ENCODE measurements at places on chromosomes 11 and 22.

- no peak overlapping the region for H3K4me3 ChIP-seq
- DNase-seq: no peak
- H3K27me3 ChIP-seq: no peaks in the 10 kb centered on the region
- no peaks in the 10 kb centered on the region for H3K36me3 ChIP-seq
- no peaks in the 10 kb centered on the region for H3K4me1 ChIP-seq
Observed at GRCh38 chr11:12019337-12019736, 10.9 kb upstream of the DKK3 start.

- no peaks in the 10 kb centered on the region for H3K27me3 ChIP-seq
- no peak overlapping the region for H3K4me3 ChIP-seq
- H3K36me3 ChIP-seq: no peaks in the 10 kb centered on the region
- DNase-seq: no peak
Observed at GRCh38 chr11:131895865-131896264, 525.5 kb downstream of the NTM start.

DNA sequence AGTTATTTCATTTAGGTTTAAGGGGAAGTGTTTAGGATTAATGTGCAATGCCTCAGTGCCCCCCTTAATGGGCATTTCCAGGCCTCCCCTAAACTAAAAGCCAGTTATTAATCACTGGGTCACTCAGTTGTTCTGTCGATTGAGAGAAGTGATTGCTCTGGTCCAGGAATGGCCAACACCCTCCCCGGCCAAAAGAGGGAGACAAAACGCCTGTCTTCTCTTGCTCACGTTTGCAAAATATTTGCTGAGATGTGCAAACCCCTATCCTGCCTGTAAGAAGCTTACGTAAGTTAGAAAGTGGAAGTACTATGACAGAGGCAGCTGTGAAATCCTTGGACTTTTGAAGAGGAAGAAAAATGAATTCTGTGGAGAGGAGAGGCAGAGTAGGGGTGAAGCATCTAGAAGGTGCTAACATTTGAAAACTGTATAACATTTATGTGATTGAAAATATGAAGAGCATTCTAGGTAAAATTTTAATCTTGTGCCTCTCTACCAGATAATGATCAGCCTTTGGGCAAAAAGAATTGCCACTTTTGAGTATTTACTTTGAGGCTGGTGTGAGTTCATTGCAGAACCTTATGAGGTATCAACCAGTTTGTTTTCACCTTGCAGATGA, 37.7 kb downstream of the NTM start:
- no peaks in the 10 kb centered on the region for H3K27me3 ChIP-seq
- no peak overlapping the region for H3K4me3 ChIP-seq
- H3K36me3 ChIP-seq: no peaks in the 10 kb centered on the region
- H3K4me1 ChIP-seq: no peaks in the 10 kb centered on the region
- no peak overlapping the region for H3K27ac ChIP-seq

- no peaks in the 10 kb centered on the region for H3K27me3 ChIP-seq
- H3K4me3 ChIP-seq: no peak overlapping the region
Observed at GRCh38 chr11:70796648-70797227, 398.4 kb downstream of the CTTN start.

DNA sequence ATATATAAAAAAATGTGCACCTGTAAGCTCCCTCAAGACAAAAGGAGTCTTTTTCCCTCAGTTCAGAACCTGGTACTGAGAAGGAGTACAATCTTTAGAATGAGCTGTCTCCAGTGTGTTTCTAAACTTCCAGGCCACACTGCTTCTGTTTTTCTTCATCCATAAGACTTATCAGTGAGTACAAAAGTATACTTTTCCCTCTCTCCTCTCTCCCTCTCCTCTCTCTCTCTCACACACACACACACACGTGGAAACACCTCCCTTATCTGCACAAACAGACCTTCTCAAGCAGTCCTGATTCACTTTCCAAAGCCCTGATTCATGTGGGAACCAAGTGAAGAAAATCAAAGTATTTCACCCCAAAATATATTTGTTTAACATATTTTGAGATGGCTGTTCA, 220.7 kb upstream of the UBASH3B start:
- H3K27ac ChIP-seq: no peak overlapping the region
- no peaks in the 10 kb centered on the region for H3K36me3 ChIP-seq
- DNase-seq: no peak

GRCh38 chr22:19523240-19524169, 705 bp downstream of the CLDN5 start:
- DNase-seq: no peak
- H3K4me3 ChIP-seq: peak overlapping the region; percentile 44
- H3K27me3 ChIP-seq: peaks cover 51% of the 10 kb centered on the region
- peaks cover 3% of the 10 kb centered on the region for H3K4me1 ChIP-seq
- H3K36me3 ChIP-seq: no peaks in the 10 kb centered on the region

DNA sequence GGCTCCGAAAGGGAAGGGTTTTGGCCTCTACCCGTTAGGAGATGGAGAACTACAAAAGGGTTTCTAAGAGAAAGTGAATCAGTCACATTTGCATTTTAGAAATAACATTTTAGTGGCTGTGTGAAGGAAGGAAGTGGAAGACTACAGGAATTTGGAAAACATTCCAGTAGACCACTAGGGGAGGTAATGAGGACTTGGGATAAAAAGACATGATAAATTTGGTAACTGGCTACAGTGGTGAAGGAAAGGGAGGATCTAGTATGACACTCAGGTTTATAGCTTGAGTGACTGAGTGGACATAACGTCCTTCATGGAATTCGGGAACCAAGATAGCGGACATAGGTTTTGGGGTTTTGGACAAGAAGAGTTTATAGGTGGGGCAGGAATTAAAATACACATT, 7.0 kb upstream of the RRM1 start:
- no peak overlapping the region for H3K27ac ChIP-seq
- H3K4me3 ChIP-seq: no peak overlapping the region
- H3K36me3 ChIP-seq: no peaks in the 10 kb centered on the region
- no peaks in the 10 kb centered on the region for H3K4me1 ChIP-seq
- no peaks in the 10 kb centered on the region for H3K27me3 ChIP-seq

GRCh38 chr11:122843281-122844141, 5.2 kb downstream of the CRTAM start:
- DNase-seq: no peak
- H3K4me1 ChIP-seq: no peaks in the 10 kb centered on the region
- no peak overlapping the region for H3K4me3 ChIP-seq
- no peaks in the 10 kb centered on the region for H3K36me3 ChIP-seq
- H3K27ac ChIP-seq: no peak overlapping the region
- no peaks in the 10 kb centered on the region for H3K27me3 ChIP-seq

GRCh38 chr22:44723801-44724200, 21.8 kb downstream of the PRR5 start:
- H3K4me1 ChIP-seq: no peaks in the 10 kb centered on the region
- H3K27ac ChIP-seq: no peak overlapping the region
- DNase-seq: no peak
- no peaks in the 10 kb centered on the region for H3K27me3 ChIP-seq

GRCh38 chr11:1171985-1172728, 14.4 kb downstream of the MUC5AC start:
- H3K4me3 ChIP-seq: no peak overlapping the region
- no peak overlapping the region for H3K27ac ChIP-seq
- no peaks in the 10 kb centered on the region for H3K4me1 ChIP-seq
- no peaks in the 10 kb centered on the region for H3K36me3 ChIP-seq
- H3K27me3 ChIP-seq: no peaks in the 10 kb centered on the region

DNA sequence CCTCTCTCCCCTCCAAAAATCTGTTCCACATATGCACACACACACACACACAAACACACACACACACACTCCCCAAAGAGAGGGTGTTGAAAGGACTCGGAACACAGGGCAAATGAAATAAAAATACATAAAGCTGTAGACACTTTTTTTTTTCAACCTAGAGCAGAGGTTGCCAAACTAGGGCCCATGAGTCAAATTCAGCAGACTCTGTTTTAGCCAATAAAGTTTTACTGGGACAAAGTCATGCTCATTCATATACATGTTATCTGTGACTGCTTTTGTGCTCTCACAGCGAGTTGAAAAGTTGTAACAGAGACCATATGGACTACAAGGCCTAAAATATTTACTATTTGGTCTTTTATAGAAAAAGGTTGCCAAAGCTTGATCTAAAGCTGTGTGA, 8.9 kb downstream of the IMMP1L start:
- H3K27me3 ChIP-seq: no peaks in the 10 kb centered on the region
- H3K27ac ChIP-seq: no peak overlapping the region
- no peaks in the 10 kb centered on the region for H3K4me1 ChIP-seq
- no peaks in the 10 kb centered on the region for H3K36me3 ChIP-seq

- H3K27ac ChIP-seq: peak overlapping the region; percentile 21
- H3K4me1 ChIP-seq: peaks cover 3% of the 10 kb centered on the region
- DNase-seq: no peak
- no peaks in the 10 kb centered on the region for H3K27me3 ChIP-seq
- no peak overlapping the region for H3K4me3 ChIP-seq
Observed at GRCh38 chr22:23909296-23909898, 15.2 kb downstream of the MIF start.

GRCh38 chr22:36125434-36125833, 35.1 kb downstream of the APOL3 start:
- H3K36me3 ChIP-seq: no peaks in the 10 kb centered on the region
- no peak for DNase-seq
- no peak overlapping the region for H3K4me3 ChIP-seq
- H3K27ac ChIP-seq: no peak overlapping the region
- H3K27me3 ChIP-seq: no peaks in the 10 kb centered on the region
- no peaks in the 10 kb centered on the region for H3K4me1 ChIP-seq

GRCh38 chr22:45478108-45478771, 24.4 kb upstream of the FBLN1 start:
- no peaks in the 10 kb centered on the region for H3K27me3 ChIP-seq
- H3K4me3 ChIP-seq: no peak overlapping the region
- H3K27ac ChIP-seq: peak overlapping the region; percentile 72
- no peak for DNase-seq
- no peaks in the 10 kb centered on the region for H3K4me1 ChIP-seq
- H3K36me3 ChIP-seq: no peaks in the 10 kb centered on the region

GRCh38 chr11:13354335-13354734, 76.7 kb downstream of the BMAL1 start:
- no peak overlapping the region for H3K27ac ChIP-seq
- H3K36me3 ChIP-seq: no peaks in the 10 kb centered on the region
- H3K4me3 ChIP-seq: no peak overlapping the region
- H3K4me1 ChIP-seq: no peaks in the 10 kb centered on the region
- H3K27me3 ChIP-seq: no peaks in the 10 kb centered on the region

DNA sequence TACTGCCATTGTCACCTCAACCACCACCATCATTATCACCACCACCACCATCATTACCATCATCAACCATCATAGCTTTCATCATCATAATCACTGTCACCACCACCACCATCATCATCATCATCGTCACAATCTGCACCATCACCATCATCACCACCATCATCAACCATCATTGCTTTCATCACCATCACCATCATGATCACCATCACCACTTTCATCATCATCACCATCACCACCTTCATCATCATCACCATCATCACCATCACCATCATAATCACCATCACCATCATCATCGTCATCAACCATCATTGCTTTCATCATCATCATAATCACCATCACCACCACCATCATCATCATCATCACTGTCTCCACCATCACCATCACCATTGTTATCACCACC, 8.7 kb upstream of the OSBPL5 start:
- H3K27me3 ChIP-seq: no peaks in the 10 kb centered on the region
- no peak for DNase-seq
- H3K36me3 ChIP-seq: no peaks in the 10 kb centered on the region
- no peak overlapping the region for H3K27ac ChIP-seq
- H3K4me3 ChIP-seq: no peak overlapping the region

DNA sequence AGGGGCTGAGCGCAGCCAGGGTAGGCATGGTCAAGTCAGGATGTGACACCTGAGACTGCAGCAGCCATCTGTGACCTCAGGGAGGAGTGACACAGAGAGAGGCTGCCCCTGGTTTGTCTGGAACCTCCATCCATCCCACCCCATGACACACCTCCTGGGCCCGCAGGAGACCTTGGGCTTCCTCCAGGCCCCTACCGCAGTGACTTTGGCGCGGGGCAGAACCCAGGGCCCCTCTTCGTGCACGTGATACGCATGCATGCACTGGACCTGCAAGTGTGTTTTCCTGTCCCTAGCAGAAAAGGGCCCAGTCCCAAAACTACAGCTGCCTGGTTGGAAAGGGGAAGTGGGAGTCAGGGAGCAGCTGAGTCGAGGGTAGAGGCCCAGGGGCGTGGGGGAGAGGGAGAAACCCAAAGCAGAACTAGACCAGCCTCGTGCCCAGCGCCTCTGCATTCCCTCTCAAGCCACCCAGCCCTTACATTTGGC, 7.9 kb upstream of the CYTH4 start:
- H3K4me3 ChIP-seq: no peak overlapping the region
- H3K36me3 ChIP-seq: no peaks in the 10 kb centered on the region
- H3K27me3 ChIP-seq: no peaks in the 10 kb centered on the region
- peak overlapping the region; percentile 25 for H3K27ac ChIP-seq
- no peaks in the 10 kb centered on the region for H3K4me1 ChIP-seq

- no peak for DNase-seq
- no peaks in the 10 kb centered on the region for H3K4me1 ChIP-seq
- no peaks in the 10 kb centered on the region for H3K27me3 ChIP-seq
- no peak overlapping the region for H3K27ac ChIP-seq
Observed at GRCh38 chr11:128615076-128615475, 27.7 kb upstream of the ETS1 start.

DNA sequence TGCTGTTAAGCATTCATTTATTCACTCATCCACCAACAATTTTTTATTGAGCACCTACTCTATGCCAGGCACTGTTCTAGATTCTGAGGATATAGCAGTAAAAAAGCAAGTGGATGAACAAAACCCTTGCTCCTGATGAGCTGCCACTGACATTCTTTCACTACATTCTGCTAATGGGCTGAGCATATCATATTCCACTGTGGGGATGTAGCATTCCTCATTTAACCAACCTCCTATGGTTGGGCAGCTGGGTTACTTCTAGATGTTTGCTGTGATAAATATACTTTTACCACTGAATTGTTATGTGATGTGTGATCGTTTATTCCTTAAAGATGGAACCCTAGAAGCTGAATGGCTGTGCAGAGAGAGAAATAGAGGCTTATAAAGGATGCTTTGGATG, 176.9 kb downstream of the MN1 start:
- no peak overlapping the region for H3K27ac ChIP-seq
- DNase-seq: no peak
- H3K4me3 ChIP-seq: no peak overlapping the region
- H3K27me3 ChIP-seq: no peaks in the 10 kb centered on the region
- H3K4me1 ChIP-seq: no peaks in the 10 kb centered on the region

DNA sequence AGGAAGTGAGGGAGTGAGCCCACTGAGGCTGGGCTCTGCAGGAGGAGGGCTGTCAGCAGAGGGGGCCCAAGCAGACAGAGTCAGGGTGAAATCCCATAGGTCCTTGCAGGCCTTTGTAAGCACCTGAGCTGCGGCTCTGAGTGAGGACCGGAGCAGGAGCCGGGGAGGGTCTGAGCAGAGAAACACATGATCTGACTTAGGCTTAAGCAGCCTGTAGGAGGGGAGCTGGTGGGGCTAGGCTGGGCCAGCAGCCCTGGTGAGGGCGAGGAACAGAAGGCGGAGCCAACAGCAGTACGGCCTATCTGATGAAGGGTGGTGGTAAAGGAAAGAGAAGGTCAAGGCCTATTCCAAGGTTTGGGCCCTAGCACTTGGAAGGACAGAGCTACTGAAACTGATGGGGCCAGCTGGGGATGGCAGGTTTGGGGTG, 26.9 kb upstream of the CBX7 start:
- no peak overlapping the region for H3K27ac ChIP-seq
- no peak for DNase-seq
- peaks cover 26% of the 10 kb centered on the region for H3K4me1 ChIP-seq
- no peaks in the 10 kb centered on the region for H3K27me3 ChIP-seq

All from breast epithelium (tissue), 4 donors.